ENCODE measurements at places on chromosomes 6 and 20. TPM values are rescaled to one million over a fixed set of nuclear protein-coding genes. Genes with fewer than 3 reads are reported as not detected.

The PRR18 gene
- 0.12 TPM for polyA plus RNA-seq

The TCF19 gene
- 18.6 TPM for polyA plus RNA-seq

- DNase-seq: no peak
These were observed 6.4 kb downstream of the GTF2H5 start for GRCh38 chr6:158174514-158174913.

- no peak for DNase-seq
These were observed 12.8 kb downstream of the CLDN20 start for GRCh38 chr6:155276638-155277037.

DNA sequence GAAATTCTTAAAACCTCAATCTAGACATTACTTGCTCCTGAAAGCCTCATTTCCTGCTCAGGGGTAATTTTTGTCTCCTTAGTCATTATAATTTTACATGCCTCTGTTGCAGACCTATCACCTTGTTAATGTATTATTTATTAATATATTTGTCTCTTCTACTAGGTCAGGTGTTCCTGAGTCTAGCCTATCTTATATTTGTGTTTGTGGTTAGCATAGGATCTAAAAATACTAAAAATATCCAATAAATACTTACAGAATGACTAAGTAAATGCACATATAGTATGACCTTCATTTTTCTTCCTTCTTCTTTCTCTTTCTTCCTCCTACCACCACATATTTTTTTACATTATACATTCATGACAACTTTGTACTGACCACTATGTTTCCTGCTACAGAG is 268.9 kb upstream of the HS3ST5 start:
- DNase-seq: no peak

GRCh38 chr6:12294851-12295536 is 4.8 kb downstream of the EDN1 start:
- DNase-seq: no peak

DNA sequence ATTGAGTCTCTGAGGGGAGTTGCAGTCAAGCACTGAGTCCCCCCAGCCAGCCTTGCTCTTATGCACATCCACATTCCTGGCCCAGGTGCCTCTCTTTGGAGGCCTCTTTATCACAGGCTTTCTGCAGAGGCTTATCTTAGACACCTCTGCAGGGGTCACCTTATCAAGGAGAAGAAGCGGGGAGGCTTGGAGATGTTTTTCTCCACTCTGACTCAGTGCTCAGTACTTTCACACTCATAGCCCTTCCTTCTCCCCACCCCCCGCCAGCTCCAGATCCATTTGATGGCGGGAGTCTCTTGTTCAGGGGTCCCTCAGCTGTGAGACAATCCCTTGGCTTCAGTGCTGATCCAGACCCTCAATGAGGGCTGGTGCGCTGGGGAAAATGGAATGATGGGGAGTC is 132.1 kb upstream of the TSHZ2 start:
- no peak for DNase-seq

DNA sequence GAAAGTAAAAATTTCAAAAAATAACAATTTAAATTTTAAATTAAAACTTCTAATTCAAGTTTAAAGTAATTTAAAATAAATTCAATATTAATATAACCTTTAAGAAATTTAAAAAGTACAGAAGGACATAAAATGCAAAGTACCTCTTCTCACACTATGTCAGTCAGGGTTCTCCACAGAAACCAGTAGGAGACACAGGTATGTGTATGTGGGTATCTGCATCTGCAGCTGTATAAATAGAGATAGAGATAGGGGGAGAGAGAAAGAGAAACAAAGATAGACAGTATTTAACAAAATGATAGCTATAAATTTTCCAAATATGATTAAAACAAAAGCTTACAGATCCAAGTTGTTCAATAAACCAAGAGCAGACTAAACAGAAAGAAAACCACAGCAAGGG is 190.8 kb downstream of the ERMARD start:
- DNase-seq: no peak

The SAMD3 gene
- polyA plus RNA-seq: 0.68 TPM

- DNase-seq: no peak
These were observed 18.9 kb downstream of the L3MBTL3 start for GRCh38 chr6:130037207-130037811.

- DNase-seq: no peak
These were observed 25.5 kb upstream of the ASXL1 start for GRCh38 chr20:32332614-32333013.

- no peak for DNase-seq
These were observed 23.1 kb downstream of the LBP start for GRCh38 chr20:38369389-38369788.

DNA sequence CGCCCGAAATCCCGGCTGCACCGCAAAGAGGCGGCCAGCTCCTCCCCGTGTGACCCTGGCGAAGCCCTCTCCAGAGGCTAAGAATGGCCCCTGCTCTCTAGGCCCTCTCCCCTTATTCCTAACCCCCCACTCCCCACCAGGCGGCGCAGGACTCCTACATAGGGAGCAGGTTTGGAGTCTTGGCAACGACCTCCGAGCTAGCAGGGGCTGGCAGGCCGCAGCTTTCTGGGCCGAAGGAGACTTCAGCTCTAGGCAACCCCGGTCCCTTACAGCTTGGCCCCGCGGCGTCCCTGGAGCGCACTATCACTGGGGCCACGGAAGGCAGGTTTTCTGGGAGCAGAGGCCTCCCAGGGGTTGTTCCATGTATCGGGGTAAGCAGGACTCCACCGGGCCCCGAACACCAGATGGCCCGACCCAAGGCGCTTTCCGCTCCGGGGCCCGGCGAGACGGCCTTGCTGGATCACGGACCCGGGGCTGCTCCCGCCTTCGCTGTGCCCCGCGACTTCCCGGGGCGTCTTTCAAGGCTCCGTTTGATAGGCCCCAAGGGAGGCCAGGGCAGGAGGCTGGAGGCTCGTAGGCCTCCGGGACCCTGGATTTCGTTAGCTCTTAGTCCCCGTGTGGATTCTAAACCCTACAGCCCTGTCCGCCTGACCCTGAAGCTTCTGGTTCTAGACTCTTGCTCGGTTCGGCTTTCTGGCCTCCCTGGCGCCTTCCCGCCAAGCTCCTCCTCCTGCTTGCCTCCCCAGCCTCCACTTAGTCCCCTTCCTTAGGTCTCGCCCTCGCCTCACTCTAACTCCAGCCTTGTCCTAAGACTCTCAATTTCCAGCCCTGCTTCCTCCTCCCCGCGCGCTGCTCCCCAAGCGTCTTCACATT is 1.9 kb downstream of the SLC32A1 start:
- DNase-seq: no peak

The TCF15 gene
- 1.4 TPM for polyA plus RNA-seq

The FRMD1 gene
- 11.4 TPM for polyA plus RNA-seq

GRCh38 chr6:134873500-134874388 is 76.2 kb downstream of the ALDH8A1 start:
- no peak for DNase-seq

DNA sequence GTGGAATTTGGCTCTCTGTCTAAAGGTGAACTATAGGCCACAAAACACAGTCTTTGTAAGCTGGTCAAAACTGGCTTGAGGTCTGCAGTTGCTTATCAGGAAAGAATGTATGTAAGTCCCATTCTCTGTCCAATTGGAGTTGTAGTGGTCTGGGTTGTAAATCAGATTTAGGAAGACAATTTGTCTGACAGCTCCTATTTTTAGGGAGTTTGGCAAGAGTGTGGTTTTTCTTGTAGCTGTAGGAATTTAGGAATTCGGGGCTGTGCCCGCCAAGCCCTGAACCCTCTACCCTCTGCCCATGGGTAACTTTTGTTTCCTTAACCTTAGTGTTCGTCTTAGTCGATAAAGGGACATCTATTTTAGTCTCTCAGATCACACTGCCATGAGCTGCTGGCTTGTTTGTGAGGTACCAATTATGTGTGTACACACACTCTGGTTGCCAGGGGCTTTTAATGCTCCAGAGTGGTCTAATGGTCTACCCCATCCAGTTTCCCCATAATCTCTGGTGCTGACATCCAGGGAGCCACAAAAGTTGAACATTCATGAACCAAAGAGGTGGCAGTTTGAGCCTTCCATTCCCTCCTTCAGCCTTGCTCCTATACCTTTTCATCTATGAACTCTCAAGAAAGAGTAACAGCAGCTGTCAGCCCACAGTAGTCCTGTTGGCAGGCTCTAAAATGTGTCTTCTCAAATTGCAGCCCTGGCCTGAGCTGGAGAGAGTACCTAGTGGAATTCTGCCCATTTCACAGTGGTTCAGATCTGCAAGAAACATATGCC is 93.0 kb downstream of the ANKRD6 start:
- no peak for DNase-seq

GRCh38 chr20:2135013-2135412 is 33.4 kb downstream of the STK35 start:
- no peak for DNase-seq

GRCh38 chr20:57788936-57789613 is 79.3 kb upstream of the PMEPA1 start:
- DNase-seq: no peak

DNA sequence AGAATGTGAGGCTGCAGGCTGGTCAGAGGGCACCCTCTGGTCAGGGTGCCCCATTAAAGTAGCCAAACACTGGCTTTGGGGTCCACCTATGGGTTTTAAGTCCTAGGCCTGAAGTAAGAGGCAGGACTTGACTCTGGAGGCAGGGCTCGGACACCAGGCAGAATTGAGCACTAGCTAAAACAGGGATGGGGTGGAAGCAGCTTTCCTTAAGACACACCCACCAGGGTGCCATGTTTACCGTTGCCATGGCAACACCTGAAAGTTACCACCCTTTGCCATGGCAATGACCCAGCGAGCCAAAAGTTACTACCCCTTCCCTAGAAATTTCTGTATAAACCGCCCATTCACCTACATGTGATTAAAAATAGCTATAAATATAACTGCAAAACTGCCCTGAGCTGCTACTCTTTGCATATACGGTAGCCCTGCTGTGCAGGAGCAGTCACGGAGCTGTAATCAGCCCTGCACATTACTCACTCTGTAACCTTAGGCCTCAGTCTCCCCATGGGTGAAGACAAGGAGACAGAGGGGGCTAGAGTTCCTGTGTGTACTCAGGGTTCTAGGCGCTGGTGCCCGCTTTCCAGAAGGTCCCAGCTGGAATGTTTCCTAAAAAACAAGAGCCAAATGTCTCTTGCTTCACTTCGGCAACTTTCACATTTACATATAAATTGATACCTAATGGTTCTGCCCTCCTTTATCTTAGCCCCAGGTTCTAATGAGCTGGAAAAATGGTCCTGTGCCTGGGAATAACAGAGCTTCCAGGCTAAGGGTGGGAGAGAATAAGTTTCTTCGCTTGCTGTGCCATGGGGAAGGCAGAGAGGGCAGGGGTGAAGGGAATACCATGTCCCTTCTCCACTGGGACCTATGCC is 27.2 kb upstream of the SRSF6 start:
- DNase-seq: no peak

DNA sequence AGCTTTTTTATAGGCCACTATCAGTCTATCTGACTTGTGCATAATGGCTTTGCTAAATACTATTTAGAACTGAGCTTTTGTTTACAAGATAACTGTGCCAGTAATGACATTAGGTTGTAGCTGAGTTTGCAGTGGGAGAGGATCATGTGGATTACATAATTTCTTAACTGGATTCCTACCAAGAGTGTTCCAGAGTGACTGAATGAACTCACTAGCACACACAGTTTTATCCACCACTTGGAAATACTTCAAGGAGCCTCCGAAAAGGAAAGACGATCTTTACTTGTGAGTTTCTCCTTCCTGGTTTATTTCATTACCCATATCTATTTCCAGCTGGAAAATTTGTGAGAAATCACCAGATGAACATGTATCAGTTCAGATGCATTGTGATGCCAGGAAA is 10.9 kb upstream of the SYNE1 start:
- DNase-seq: no peak

The RAET1E gene
- 0.44 TPM for polyA plus RNA-seq

DNA sequence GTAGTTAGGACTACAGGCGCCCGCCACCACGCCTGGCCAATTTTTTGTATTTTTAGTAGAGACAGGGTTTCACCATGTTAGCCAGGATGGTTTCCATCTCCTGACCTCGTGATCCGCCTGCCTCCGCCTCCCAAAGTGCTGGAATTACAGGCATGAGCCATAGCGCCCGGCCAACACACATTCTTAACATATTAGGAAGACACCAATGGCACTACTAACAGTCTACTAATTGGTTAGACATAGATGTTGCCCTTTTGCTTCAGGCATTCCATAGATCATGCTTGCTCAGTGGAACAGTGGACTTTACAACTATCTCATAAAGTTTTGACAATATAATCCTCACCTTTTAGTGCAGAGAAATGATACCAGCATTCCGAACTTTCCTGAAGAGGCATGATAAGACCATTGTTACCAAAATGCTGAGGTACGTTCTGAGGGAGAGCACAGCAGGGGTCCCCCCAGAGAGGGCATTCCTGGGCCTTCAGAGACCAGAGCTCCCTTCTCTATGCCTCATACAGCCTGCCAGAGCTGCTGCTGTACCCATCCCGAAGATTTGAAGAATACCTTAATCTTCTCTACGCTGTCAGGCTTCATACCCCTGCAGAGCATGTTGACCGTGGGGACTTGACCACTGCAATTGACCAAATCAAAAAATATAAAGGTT is 89.4 kb downstream of the ECT2L start:
- DNase-seq: no peak

The SLC32A1 gene
- 2.4 TPM for polyA plus RNA-seq

- DNase-seq: no peak
These were observed 4.0 kb downstream of the DSP start for GRCh38 chr6:7545316-7546019.

The SLC29A1 gene
- polyA plus RNA-seq: 38.7 TPM

The EDN3 gene
- 5.8 TPM for polyA plus RNA-seq

DNA sequence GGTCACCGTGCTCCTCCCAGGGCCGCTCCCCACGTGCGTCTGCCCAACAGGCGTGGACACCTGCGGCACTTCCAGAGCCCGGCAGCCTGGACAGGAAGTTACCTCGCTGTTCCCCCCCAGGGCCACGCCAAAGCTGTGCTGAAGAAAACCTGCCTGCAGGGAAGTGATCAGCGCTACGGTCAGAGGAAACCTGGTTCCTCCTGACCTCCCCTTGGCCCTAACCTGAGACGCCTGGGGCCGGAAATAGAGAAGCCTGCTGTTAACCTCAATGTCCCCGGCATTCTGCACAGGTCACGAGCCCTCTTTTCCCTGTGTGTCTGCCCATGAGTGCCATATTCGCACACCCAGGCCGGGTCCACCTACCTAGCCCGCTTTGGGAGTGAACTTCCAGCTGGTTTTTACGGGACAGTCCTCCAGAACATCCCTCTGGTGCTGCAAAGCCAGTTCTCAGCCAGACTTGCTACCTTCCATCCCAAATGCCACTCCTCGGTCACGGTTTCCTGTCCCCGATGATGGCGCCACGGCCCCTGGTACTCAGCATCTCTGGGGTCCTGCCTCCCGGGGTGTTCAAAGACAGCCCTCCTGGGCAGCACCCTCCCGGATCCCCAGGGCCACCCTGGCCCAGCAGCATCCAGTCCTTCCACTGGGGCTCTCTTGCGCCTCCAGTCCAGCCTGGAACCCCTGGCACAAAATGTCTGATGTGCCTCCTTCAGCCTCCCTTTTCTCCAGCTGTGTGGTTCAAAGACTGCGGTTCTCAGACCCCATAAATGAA is 12.0 kb upstream of the IRF4 start:
- DNase-seq: no peak

DNA sequence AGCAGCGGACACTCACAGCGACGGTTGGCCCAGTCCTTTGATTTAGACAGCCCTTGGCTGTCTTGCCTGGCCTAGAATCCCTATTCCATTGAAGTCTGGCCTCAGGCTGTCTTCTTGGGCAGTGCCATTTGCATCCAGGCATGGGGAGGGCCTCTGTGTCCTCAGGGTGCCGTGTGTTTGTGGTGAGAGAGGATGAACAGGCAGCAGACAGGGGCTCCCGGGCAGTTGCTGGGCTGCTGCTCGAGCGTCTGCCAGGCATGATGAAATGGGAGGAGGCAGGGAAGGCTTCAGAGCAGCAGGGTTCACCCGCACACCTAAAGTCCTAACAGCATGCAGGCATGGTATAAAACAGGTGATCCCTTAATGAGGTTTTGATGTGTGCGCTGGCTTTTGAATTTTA is 126.9 kb downstream of the SOBP start:
- no peak for DNase-seq

The HLA-DQB2 gene
- 0.87 TPM for polyA plus RNA-seq

The CDH4 gene
- polyA plus RNA-seq: 8.1 TPM

All from left renal pelvis (tissue), 4 donors.